ENCODE measurements at places on chromosomes 2 and 18.

DNA sequence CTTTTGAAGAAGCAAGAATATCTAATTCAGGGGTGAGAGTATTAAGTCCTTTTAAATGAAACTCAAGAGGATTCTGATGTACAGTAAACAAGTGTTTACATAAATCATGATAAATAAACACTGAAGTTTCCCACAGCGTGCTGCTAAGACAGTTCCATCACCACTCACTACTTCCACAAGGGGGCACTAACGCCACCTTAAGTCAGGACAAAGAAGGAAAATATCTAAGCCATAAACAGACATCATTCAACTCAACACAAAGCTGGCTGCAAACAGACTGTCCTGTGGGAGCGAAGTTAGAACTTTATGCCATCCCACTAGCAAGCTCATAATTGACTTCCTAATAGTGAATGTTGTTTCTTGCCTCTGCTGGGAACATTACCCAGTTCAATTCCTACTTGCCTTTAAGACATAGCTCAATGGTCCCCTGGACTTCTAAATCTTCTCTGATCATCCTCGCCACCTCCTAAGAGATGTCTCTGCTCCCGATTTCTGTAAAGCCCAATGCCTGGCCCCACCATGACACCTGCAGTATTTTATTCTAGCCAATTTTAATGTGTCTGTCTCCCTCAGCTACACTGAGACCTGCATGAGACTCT, 36.5 kb downstream of the MRPL44 start:
- peak; percentile 69 for DNase-seq

GRCh38 chr18:12461326-12461725, 53.6 kb downstream of the PRELID3A start:
- no peak for DNase-seq

GRCh38 chr18:5197032-5197434, at the start of gene AKAIN1:
Gene AKAIN1 (minus strand): TSS chr18:5197257. CDS start chr18:5197053, 204 bp downstream.
- peak; percentile 34 for DNase-seq

GRCh38 chr2:212928681-212929080, 222.7 kb downstream of the IKZF2 start:
- DNase-seq = no peak

DNA sequence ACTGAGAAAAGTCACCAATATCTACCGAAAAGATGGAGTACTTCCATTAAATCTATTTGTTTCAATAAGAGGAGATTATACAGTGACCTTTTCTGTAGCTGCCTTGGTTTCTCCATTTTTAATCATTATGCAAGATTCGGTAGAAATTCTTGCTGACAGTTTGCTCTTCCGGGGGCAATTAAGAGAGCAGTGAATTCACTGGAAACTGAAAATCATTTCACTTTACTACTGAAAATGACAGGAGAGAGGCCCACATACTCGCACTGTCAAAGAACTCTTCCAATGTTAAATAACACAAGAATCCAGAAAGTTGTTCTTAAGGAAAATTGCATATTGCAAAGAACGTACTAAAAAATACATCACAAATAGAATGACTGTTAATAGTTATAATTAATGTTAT, 699.3 kb downstream of the CBLN2 start:
- DNase-seq = no peak

DNA sequence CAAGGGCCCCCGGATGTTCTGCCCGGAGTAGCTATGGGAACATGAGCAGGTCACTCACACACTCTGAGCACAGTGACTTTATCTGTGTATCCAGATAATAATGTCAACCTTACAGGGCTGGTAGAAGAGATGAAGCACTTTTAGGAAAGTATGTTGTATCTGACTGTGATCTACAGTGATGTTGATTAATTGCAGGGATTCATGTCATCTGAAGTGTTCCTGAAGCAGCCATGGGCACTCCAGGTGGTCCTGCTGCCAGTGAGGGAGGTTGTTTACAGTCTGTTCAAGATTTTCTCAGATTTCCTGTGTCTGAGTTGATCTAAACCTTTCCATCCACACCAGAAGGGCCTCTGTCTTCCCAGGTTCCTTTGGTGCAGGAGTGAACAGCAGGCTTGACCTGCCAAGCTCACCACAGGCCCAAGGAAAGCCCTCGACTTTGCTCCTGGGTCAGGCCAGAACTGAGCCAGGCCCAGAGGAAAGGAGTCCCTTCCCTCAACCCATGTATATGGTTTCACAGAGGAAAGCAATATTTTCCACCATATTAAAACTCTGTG, 28.0 kb downstream of the KIAA2012 start:
- peak; percentile 70 for DNase-seq

DNA sequence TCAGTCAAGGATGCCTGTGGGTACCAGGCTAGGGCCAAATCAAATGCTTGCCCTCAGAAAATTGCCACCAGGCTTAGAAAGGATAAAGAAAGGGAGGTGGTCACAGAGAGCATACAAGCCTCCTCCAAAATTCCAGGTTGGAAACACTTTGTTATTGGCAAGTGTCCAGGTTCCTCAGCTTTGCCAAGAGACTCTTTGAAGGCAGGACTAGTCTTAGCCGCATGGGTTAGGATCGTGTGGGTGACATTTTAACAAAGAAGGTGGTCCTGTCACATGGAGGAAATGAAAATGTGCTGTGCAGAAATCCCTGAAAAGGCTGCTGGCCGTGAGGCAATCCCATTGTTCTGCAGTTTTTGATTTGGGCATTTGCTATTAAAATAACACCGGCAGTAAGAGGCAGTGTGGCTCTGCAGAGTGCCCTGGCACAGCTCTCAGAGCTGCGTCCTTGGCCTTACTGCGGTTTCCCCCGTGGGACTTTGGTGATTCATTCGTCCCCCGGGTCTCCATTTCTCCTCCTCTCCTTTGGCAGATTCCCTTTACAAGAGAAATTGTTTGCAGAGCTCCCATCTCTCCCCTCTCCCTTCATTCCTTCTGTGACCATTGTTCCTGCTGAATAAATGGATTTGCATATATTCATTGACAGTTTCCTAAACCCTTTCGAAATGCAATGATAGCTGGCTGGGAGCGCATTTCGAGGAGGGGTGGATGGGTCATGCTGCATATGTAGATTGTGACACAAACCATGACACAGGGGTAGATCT, 187.3 kb downstream of the VAPA start:
- no peak for DNase-seq
